NCI-H460 (cell line): ENCODE measurements at places on chromosomes 12 and 14. TPM values are rescaled to one million over a fixed set of nuclear protein-coding genes. Genes with fewer than 3 reads are reported as not detected.

DNA sequence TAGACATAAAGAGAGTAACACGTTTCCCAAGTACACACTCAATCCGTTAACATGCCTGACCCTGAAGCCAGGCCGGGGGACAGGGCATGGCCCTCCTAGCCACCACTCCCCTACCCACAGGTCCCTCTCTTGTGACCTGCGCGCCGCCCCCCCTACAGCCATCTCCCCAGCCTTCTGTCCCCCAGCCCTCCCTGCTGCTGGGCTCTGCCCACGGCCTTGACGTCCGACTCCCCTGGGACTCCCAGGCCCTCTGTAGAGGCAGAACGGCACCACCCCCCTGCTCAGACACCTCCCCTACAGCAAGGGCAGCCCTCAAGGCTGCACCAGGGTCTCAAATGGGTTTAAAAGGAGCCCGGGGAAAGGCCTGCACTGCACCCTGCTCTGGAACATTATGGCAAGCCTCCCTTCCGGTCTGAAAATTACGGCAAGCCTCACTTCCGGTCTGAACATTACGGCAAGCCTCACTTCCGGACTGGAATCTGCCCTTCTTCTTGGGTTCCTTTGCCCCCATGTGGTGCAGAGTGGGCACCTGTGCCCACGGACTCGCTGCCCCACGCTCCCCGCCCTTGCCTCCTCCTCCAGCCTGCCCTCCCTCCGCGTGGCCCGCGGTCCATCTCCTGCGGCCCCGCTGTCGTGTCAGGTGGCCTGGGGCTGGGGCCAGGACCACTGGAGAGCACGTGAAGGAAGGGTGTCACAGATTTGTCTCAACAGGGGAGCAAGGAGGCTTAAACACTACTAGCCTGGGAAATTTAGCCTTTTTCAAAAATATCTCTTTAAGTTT lies 77.6 kb downstream of the MOK start:
- DNase-seq = no peak

Gene AGAP2
- total RNA-seq = 0.06 TPM in 1 of 2 replicates, not detected in the other

DNA sequence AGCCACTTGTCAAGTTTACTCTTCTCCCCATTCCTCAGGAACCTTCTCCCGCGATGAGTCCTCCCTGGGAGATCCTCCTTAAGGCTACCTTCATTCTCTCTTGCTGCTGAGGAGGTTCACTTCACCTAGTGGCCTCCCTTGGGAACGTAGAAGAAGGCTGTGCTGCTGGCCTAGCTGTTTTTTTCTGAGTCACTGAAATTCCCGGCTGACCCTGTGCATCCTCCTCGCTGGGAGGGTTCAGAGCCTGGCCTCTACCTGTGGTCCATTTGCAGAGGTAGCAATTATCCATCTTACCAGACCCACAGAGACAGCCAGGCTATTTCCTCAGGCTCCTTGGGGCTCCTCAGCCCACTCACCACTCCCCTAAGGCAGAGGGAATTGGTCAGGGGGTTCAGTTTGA lies 4.6 kb downstream of the KRT82 start:
- no peak for DNase-seq

DNA sequence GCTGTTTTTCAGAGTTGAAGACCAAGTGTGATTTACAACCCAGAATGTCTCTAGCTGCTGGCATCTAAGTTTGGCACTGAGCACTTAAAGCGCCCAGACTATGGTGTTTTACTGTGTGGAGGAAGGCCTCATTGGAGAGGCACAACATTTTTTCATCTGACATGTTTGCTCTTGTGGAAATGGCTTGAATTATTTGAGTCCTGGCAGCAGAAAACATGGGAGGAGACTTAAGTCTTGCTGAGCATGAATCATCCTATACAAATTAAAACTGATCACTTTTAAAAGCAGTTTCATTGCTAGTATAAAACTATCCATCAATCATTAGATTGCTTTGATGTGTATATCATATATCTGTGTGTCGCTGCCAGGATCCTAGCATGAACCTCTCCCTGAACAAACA lies 85.9 kb upstream of the REP15 start:
- DNase-seq = no peak

GRCh38 chr12:53596920-53597363 lies 29.2 kb downstream of the ATF7 start:
- no peak for DNase-seq

DNA sequence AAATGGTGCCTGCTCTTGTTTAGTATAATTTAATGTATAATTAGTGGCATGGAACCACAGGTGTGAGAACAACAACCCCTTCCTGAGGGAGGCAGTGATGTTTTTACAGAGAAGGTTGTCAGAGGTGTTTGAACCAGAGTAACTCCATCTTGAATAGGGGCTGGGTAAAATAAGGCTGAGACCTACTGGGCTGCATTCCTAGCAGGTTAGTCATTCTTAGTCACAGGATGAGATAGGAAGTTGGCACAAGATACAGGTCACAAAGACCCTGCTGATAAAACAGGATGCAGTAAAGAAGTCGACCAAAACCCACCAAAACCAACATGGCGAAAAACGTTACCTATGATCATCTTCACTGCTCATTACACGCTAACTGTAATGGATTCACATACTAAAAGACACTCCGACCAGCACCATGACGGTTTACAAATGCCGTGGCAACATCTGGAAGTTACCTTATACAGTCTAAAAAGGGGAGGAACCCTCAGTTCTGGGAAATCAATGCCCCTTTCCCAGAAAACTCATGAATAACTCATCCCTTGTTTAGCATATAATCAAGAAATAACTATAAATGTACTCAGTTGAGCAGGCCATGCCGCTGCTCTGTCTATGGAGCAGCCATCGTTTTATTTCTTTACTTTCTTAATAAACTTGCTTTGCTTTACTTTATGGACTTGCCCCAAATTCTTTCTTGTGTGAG lies 47.8 kb upstream of the LTA4H start:
- DNase-seq = no peak

DNA sequence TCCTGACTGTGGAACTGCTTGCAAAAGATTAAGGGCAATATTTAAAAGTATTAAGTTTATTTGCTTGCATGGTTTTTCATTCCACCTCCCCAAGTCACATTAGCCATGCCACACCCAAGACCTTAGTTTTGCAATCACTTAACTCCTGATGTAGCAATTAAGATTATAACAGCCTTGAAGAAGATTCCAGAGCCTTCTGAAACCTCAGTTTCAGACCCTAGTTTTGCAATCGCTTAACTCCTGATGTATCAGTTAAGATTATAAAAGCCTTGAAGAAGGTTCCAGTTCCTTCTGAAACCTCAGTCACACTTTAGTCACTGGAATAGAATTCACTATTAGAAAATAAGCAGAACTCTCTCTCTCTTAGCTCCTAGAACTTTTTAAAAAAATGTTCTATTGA lies 42.7 kb upstream of the DCN start:
- no peak for DNase-seq

DNA sequence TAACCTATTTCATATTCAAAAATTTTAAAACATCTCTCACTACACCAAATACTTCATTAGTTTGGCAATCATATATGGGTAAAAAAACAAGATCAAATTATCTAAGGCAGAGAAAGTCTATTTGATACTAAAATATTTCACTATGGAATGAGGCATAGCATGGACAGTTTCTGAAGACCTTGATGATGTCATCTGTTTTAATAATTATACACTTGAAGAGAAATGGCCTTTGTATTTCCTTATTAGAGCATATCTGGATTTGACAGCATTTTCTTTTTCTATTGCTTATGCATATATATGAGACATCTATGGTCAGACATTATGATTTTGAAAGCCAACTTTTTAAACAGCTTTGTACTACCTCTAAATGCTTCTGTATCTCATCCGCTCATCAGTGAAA lies 88.6 kb downstream of the DDHD1 start:
- no peak for DNase-seq

GRCh38 chr14:33631441-33631840 lies 319.4 kb downstream of the EGLN3 start:
- DNase-seq = no peak

DNA sequence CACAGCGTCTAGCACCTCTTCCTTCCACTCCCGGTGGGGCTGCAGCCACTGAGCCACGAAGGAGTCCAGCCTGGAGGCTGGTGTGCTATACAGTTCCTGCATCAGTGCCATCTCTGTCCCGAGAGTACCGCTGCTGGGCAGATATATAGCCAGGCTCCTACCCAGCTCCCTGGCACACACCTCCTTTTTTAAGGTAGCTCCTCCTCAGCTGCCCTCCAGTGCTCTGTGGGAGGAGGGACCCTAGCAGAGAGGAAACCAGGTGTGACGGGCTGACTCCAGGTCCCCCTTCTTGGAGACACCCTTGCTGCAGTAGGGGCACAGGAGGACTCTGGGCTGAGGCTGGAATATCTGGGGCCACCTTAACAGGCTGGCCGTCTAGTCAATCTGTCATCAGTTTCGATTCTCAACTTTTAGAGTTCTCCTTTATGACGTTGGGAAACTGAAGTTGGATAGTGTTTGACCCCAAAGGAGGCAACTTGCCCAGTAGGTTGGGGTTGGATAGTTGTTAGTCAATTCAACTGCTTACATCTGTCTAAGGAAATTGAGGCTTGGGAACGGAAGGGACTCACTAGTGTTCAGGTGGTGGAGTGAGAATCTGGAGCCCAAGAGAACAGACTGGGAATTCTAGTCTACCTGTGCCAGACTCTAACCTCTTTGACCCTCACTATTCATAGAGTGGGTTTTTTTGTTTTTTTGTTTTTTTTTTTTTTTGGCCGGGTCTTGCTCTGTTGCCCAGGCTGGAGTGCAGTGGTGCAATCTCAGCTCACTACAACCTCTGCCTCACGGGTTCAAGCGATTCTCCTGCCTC lies at the start of gene OASL:
Gene OASL, minus strand, starts transcription at position 386 of the 808 bp plus-strand sequence. Its CDS starts 275 bp downstream, at position 111.
- DNase-seq = no peak

DNA sequence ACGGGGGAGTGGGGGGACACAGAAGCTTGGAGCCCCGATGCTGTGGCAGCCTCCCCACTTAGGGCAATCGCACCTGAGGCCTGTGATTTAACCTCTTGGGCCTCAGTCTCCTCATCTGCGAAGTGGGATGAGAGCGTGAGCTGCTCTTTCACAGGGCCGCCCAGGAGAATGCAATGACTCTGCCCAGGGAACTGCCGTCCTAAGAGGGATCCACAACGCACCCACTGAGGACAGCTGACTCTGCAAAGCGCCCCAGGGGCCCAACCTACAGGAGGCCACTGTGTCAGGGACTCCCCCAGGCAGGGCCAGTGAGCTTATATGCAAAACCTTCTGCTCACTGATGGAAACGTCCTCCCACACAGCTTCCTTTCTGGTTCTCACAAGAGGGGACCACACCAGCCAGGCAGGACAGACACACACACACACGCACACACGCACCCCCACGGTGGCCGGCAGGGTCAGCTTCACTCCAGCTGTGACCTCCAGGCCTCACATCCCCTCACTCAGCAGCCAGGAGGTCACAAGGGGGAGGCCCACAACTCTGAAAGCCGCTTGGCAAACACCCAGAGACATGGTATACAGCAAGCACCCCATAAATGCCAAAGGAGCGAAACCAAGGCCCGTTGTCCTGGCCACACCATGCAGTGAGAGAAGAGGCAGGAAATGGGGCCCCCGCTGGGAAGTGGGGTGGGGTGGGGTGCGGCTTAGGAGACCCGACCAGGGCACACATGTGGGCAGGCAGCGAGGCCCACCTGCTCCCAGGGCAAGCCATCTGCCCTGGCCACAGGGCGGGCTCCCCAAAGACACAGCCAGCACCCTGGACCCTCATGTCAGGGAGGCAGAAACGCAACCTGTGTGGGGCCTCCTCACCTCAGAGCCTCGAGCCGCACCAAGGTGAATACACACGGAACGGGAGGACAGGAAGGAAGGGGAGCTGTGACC lies 73.3 kb downstream of the NCOR2 start:
- DNase-seq = no peak

DNA sequence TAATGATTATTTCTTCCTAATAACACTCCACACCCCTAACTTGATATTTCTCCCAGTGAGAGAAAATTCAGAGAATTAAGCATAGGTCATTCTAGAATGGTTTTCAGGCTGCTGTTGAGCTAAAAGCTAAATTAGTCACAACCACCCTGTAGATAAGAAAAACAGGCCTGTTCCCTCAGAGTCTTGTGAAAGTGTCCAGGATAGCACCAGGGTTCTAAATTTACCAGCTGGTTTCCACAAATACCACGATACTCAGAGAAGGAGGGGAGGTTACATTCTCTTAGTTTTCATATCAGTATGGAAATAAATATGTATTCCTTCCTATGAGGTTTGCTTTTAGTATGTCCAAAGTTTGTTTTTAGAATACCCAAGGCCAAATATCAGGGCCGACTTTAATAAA lies 66.0 kb upstream of the YARS2 start:
- DNase-seq = peak; percentile 16

Gene ADAM21
- total RNA-seq = 0.27 TPM in 1 of 2 replicates, not detected in the other

Gene TAS2R42
- not detected in 2 replicates for total RNA-seq

DNA sequence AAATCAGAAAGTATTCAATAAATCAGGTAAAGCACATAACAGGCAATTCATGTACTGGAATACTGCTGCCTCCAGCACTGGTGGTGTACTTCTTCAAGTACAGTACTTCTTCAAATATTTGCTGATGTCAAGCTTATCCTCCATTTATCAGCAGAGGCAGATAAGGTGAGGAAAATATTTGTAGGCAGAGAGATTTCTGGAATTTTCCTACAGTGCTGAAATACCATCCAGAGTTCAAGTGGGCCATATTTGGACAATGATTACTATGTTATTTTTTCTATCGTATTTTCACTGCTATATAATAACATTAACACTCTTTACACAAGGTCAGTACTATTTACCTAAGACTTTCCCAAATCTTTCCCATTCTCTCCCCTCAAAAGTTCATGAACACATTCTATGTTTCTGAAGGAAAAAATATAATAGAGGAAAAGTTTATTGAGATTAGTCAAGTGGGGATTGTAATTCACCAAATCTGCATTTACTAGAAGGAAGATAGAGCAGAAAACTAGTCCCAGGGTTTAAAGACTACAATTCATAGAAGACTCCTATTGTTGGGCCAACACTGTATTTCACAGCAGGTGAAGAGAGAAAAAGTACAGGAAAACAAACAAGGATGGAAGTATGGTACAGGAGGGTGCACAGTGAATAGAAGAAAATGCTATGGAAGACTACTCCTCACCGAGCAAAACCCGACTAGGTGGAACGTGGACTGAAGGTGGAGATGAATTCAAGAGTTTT lies 141.1 kb downstream of the PAWR start:
- DNase-seq = no peak

Gene FGD6
- total RNA-seq = 1.7 and 2.2 TPM in 2 replicates

- no peak for DNase-seq
Observed at GRCh38 chr14:95522556-95522955, 6.1 kb upstream of the SYNE3 start.

GRCh38 chr12:13251521-13251920 lies 55.0 kb downstream of the EMP1 start:
- DNase-seq = no peak

Gene RIMBP2
- total RNA-seq = 0.02 TPM in 1 of 2 replicates, not detected in the other
